ENCODE measurements at places on chromosomes 3 and 15.

GRCh38 chr15:70348581-70349344, 251.0 kb upstream of the TLE3 start:
- no peak for DNase-seq

GRCh38 chr3:47444103-47444502, 31.6 kb downstream of the SCAP start:
- DNase-seq, result no peak

- peak; percentile 49 for DNase-seq
These were observed 216.0 kb downstream of the TLE3 start for GRCh38 chr15:69881766-69882165.

- DNase-seq, result no peak
These were observed 24.0 kb downstream of the CP start for GRCh38 chr3:149197669-149198068.

DNA sequence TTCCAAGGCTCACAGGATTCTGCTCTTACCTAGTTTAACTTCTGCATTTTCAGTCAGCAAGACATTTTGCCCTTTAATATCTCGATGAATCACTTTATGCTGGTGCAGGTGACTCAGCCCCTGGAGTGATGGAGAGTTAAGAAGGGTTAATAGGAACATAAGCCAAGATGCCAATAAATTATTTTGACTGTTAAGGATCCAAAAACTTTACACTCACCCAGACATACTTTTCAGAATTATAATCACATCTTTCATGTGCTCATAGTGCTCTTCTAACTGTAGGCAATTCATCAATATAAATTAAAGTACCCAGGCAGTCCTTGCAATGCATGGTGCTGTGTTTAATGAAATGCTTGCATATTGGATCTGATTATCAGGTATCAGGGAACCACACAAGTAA, 164.1 kb upstream of the SLC2A2 start:
- no peak for DNase-seq

DNA sequence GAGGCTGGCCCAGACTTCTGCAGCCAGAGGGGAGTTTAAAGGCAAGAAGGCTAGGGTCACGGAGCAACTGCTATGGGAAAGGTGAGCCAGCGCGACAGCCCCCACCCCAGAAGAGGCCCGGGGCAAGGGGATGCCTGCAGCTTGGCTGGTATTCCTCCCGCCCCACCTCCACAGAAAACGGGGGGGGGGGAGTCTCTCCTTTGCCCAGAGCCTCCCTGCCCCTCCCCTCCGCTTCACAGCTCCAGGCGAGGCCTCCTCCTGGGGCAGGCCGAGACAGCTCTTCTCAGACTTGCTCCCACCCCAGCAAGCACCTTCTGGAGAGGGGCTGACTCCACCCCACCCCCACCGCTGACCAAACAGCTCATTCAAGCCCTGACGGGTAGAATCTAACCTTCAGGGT, 13.4 kb downstream of the ANP32A start:
- DNase-seq, result no peak

DNA sequence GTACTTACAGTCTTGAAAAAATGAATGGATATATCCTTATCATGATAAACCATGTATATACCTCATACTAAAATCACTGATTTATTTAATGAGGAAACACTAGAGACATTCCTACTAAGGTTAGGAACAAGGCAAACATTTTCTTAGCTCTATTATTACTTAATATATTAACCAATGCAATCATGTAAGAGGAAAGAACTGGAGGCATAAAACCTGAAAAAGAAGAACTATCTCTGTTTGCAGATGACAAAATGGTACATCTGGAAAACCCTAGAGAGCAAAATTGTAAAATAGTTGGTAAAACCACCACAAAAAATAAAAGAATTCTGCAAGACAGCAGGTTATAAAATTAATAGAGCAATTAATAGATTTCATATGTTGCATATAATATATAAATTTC, 81.2 kb downstream of the KLF13 start:
- no peak for DNase-seq

DNA sequence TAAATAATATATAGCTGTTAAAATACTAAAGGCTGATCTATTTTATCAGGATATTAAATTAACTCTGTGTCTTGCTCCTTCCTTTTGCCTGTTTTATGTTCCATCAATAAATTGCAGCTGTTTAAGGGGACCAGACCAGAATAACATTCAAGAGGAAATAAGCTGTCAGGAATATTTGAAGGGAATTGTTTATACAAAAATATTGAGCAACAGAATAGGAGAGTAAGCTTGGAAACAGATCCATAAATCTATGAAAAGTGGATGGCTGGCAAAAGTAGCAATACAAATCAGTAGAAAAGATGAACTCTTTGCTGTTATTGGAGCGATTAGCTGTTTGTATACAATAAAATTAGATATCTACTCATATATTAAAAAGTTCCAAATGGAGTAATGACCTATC, 36.2 kb upstream of the PLSCR2 start:
- no peak for DNase-seq

DNA sequence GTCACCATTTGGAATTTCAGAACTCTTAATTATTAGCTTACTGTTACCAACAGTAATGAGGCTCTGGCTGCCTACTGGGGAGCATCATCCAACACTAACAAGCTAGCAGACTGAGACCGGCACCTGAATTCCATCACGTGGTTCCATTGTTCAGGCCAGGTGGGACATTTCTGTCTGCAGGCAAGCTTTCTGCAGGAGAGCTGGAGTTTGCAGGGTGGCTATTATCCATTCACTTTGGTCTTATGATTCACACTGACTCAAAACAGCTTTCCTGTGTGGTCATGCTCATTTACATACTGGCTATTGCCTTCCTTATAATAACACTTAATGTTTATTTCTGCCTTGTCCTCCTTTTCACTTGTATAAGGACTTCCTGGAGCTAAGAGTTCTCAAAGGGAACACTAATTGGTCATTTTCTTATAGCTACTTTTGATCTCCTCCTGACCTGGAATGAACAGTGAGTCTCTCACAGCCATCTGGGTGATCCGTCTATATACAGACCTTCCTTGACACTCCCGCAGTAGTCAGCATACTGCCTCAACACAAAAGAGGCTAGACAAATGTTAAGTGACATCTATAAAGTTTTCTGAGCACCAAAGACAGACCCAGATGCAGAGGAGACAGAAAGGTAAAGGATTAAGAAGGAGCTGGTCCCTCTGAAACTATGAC, 695.4 kb downstream of the FHIT start:
- DNase-seq, result peak; percentile 40

GRCh38 chr3:184227481-184227935, 1.9 kb upstream of the VWA5B2 start:
- DNase-seq, result peak; percentile 83

- no peak for DNase-seq
These were observed 148.3 kb upstream of the ADAMTS9 start for GRCh38 chr3:64836097-64836496.

DNA sequence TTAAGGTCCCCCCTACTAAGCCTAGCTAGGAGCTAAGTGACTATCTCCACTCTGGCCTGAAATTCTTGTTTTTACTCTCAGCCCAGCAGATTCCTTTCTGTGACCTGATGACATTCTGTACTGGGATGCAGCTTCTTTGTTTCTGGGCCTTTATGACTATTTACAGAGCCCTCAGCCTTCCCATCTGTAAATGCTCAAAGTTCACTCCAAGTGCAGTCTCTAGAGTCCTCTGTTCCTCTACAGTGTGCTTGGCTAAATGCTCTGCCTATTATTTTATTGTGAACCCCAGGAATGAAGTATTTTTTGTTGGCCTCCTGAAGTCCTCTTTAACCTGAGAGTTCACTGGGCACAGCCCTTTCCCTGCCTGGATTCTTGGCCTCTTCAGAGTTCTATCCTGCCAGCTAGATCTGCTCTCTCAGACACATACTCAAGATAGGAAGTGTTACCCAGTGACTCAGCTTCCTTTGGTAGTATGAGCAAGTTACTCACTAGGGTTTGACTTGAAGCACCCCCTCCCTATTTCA, 278.1 kb upstream of the P2RY1 start:
- peak; percentile 69 for DNase-seq

GRCh38 chr3:11212299-11212608, 58.0 kb downstream of the HRH1 start:
- no peak for DNase-seq

GRCh38 chr3:83941990-83942745, 1016.6 kb upstream of the CADM2 start:
- DNase-seq, result no peak

DNA sequence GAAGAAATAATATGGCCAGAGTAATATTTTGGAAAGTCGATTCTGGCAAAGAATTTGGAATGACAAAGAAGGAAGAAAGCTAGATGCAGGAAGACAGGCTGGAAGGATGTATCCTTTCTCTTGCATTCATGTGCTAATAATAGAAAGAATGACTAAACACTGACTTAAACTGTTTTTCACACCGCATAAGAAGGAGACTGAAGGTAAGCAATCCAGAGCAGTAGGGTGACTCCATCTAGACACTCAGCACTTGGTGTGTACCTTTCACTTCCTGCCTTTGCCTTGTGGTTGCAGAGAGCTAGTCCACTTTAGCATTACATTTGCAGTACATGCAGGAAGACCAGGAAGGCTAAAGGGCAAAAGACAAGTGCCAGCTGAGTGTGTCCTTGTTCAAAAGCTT, 234.6 kb downstream of the RBMS3 start:
- DNase-seq, result no peak

DNA sequence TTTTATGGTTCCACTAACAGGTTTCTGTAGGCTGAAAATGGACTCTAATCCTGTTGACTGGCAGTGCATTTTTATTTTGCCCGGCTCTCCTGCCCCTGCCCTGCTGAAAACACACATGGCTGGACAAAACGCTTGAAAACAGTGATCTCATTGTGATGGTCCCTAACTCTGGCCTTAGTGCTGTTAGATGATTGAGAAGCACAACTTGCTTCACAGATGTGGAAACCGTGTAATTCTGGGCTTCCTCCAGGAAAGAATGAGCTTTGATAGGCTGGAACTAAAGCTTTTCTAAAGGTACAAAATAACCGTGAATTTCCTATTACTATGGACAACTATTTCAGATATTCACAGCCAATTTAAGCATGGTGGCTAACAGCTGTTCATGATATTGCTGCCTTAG, 121.4 kb downstream of the VGLL3 start:
- DNase-seq, result no peak

DNA sequence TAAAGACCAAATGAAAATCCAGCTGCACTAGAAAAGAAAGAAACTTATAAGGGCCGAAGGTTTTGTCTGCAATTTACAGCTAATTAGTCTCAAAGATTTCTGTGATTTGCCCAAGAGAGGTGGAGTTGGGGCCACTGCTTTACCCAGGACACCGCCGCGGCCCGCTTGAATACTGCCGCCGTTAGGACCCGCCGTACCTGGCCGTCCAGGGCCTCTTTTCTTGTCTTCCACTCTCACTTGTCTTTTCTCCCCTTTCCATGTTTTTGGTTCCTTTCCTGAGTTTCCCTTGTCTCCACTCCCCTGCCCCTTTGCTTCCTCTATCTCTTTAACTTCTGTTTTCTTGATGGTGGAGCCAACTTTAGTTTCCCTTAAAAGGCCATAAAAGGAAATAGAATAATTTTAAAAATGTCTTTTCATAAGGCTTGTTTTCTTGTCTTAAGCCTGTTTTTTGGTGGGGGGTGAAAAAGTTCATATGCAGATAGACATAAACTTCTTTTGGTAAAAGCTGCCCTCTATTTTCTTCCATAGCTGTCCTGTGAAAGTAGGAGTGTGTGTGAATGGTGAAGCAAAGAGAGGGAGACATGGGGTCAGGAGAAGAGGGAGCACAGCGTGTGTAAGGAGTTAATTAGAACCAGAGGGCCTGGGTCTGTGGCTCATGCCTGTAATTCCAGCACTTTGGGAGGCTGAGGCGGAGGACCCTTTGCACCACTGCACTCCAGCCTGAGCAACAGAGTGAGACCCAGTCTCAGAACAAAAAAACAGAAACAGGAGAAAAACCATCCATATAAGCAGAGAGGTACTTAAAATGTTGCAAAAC, 16.0 kb upstream of the CCNL1 start:
- DNase-seq, result peak; percentile 65

- no peak for DNase-seq
These were observed 51.9 kb downstream of the USP8 start for GRCh38 chr15:50476143-50476542.

DNA sequence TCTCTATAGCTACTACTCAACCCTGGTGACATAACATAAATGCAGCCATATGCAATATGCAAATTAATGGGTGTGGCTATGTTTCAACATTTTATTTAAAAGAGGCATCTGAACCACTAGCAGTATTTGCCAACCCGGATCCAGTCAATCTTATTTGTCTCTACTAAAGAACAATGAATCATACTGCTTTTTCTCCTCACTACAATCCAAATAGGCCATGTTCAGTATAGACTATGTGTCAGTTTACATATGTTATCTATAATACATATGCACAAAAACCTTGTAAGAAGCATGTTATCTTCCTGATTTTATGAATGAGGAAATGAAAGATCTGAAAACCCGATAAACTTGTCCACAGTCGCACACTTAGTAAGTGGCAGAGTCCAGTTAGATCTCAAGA, 125.7 kb downstream of the STAG1 start:
- no peak for DNase-seq

- no peak for DNase-seq
These were observed 307.8 kb upstream of the PROK2 start for GRCh38 chr3:72092778-72093177.

- DNase-seq, result no peak
These were observed 30.7 kb downstream of the KATNBL1 start for GRCh38 chr15:34179234-34179633.

DNA sequence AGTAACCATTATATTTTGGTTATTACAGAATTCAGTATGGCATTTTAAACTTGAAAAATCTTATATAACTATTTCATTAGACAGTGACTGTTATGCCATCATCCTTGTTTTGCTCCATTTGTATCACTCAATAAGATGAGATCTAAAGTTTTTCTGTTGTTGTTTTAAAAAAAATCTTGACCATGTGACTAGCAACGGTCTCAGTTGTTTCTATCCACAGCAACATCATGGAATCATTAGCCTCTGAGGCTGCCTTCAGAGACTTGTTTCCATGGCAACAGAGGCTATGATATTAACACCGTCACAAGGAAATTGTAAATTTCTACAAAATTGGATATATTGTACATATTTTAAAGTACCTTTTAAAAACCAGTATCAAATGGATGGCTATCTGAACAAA, 129.8 kb downstream of the DLG1 start:
- DNase-seq, result no peak

- no peak for DNase-seq
These were observed 123.1 kb downstream of the ZNF609 start for GRCh38 chr15:64583519-64583918.

GRCh38 chr15:60419753-60420152, 22.0 kb upstream of the ANXA2 start:
- no peak for DNase-seq

DNA sequence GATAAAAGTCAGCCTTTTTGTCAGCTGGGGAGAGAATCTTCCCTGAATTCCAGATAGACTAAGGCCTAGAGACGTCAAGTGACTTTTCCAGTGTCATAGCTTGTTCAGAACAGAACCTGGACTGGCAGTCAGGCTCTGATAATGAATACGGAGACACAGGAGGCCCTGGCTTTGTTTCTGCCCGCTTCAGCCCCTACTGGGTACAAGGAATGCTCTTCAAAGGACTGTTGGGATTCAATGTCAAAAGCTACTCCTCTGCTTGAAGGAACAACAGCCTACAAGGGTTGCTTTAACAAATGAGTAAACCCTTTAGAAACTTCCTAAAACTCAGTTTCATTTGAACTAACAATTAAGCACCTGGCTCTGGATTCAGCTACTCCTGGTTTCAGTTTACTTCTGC, 412.3 kb downstream of the OXSM start:
- no peak for DNase-seq

- no peak for DNase-seq
These were observed 46.5 kb downstream of the PTPN9 start for GRCh38 chr15:75532413-75533250.

Measured in GM20000 (cell line).